ENCODE measurements at places on chromosomes 13 and 19.

DNA sequence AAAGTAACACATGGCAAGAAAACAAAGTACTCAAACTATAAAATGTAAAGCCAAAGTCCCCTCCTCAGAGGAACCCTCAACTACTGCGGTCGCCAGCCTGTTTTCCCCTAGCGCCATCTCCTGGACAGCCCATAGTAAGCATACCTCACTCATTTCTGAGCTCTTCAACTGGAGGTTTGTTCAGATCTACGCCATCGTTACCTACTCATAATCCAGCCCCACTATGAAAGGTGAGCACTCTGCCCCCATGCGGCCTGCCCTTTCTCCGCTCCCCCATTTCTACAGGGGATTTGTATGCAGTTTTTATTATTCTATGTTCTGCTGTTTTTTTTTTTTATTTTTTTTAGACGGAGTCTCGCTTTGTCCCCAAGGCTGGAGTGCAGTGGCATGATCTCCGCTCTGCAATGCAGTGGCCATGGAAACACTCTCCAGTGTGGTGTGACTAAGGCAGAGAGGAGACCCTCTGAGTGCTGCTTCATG, 26.2 kb downstream of the OPA3 start:
- DNase-seq, result peak; percentile 54

GRCh38 chr19:27974082-27974513, 1238.9 kb downstream of the UQCRFS1 start:
- peak; percentile 7 for DNase-seq

DNA sequence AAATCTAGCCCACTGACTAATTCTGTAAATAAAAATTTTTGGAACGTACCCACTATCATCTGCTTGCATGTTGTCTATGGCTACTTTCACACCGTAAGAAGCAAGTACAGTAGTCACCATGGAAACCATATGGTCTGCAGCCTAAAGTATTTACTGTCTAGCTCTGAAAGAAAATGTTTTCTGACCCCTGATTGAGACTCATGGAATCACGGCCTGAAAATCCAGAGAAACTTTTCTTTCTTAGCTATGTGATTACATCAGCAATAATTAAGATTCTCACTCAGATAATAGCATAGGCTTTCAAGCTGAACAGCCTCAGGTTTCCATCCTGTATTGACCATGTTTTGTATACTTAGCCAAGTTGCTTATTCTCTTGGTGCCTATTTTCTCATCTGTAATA, 264.6 kb downstream of the NHLRC3 start:
- no peak for DNase-seq

GRCh38 chr13:44299152-44299943, 74.3 kb upstream of the SERP2 start:
- DNase-seq, result peak; percentile 63

DNA sequence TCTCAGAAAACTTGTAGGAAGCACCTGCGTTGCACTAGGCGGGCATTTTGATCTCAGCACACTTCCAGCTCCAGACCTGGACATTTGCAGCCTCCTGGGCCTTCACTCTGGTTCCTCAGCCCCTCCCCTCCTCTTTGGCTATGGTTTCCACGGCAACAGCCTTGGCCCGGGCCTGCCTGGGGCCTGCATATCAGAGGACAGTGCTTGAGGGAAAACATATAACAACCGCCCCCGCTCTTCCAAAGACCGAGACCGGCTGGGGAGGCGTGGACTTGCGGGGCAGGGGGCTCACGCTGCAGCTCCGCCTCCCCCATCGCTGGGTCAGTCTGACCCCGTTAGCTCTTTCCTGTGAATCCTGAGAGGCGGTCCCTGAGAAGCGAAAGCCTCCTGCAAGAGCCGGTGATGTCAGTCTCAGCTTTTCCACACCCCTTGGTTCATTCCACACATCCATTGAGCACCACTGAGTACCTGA, 125.7 kb upstream of the PEG3 start:
- no peak for DNase-seq

DNA sequence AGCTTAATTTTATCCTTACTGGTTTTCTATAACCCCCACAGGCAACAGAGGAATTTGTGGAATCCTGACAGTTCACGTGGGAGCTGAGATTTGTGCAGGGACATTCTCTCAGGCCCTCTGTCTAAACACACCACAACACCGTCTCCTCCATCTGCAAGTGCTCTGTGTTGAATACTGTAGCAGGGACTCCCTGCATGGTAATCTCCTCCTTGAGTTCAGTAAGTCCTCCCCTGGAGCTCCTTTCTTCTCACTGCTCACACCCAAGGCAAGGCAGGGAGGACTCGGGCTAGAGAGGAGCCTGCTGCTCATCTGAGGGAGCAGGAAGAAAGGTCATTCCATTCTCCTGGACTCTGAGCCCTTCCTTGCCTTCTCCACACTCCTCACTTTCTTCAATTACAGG, 348.2 kb downstream of the KCTD12 start:
- no peak for DNase-seq

GRCh38 chr13:26587251-26587650, 29.8 kb downstream of the WASF3 start:
- no peak for DNase-seq

DNA sequence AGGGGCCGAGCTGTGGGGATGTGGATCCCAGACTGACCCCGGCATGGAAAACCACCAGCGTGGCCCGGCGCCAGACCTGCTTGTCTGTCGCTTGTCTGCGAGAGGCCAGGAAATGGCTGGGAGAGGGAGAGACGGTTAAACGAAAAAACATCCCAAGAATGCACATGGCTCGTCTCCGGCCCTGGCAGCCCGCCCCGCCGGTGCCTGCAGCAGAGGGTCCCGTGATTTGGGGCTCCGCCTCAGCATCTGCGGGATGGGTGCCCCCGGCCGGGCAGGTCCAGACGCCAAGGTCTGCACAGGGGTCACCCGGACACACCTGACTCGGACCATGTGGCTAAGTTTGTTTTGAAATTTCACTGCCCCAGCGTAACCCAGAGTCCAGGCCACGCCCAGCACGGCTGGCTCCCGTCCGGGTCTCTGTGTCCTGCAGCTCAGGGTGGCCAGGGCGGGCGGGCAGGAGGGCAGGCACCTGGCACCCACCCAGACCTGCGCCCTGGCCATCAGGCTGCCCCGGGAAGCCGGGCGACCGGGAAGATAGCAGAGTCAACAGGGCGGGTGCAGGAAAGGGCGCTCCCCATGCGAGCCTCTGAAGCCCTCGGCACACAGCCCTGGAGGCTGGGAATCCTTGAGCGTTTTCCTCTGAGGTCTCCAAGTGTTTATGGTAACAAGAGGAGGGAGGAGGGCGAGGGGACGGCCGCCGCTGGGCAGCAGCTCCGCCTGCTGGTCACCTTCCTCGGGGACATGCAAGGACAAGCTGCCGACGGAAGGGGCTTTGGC, 103.2 kb downstream of the GADD45B start:
- peak; percentile 92 for DNase-seq

DNA sequence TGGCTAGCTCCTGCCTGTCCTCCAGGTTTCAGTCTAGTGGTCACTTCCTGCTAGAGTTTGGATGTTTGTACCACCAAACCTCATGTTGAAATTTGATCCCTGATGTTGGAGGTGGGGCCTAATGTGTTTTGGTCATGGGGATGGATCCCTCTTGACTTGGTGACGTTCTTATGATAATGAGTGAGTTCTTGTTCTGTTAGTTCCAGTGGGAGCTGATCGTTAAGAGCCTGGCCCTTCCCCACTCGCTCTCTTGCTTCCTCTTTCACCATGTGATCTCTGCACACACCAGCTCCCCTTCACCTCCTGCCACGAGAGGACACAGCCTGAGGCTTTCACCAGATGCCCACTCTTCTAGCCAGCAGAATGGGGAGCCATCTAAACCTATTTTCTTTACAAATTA, 86.8 kb upstream of the SCEL start:
- no peak for DNase-seq

DNA sequence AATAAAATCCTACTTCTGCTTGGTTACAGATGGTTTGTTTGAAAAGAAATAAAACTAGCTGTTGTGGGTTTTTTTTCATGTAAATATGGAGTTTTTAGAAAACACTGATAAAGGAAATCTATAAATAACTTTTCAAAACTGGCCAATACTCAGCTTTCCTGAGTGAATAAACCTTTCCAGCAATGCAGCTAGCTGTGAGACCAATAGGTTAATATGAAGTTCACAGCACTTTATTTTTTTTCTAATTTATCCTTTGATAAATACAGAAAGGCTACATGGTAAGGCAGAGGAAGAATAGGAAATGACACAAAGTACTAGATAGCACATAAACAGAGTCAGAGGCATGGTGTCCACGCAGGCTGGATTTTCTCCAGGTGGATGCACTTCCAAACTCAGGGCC, 154.0 kb downstream of the COG6 start:
- DNase-seq, result no peak

DNA sequence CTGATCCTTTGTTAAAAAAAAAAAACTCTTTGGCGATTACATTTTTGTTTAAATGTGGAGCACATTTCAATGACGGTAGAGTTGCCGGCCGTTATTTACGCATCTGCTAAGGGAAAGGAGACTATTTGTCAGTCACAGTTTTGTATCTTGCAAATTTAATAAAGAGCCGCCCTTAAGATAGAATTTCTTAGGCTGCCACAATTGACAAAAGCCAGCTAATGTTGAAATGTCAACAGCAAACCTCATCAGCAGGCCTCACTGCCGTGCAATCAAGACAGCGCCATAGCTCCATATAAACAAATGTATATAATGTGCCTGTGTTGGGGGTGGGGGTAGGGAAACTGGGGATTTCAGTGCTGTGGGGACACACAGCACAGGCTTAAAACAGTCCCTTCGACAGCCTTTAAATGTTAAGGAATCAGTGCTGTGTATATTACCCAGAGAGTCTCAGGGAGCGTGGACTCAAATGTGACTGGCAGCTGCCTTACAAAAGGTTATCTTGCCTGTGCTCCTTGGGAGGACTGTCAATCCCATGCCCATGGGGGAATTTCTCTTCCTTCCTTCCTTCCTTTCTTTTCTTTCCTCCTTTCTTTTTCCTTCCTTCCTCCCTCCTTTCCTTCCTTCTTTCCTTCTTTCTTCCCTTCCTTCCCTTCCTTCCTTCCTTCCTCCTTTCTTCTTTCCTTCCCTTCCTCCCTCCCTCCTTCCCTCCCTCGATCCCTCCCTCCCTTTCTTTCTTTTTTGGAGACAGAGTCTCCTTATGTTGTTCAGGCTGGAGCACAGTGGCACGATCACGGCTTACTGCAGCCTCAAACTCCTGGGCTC, 108.0 kb downstream of the URI1 start:
- DNase-seq, result no peak

GRCh38 chr13:33691980-33692379, 126.0 kb upstream of the RFC3 start:
- DNase-seq, result no peak

DNA sequence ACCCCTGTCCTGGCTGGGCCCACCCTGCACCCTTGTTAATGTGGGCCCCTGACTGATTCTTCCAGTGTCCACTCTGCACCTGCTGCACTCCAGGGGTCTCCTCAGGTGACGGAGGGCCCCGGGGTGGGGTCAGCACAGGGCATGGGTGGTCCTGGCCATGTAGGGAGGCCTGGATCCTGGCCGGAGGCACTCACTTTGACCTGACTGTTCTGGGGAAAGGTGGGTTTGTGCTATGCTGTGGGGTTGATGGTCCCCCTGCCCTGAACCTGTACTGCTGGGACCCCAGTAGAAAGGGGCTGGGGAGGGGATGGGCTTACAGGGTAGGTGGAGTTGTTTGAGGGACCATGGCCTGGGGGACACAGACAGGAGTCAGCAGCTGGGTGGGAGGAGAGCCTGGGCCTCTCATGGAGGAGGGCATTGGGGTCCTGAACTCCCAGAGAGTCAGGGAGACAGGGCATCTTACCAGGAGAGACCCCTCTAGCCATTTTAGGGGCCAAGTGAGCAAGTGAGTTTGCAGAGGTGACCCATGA, 25.8 kb upstream of the CEACAM1 start:
- DNase-seq, result no peak

DNA sequence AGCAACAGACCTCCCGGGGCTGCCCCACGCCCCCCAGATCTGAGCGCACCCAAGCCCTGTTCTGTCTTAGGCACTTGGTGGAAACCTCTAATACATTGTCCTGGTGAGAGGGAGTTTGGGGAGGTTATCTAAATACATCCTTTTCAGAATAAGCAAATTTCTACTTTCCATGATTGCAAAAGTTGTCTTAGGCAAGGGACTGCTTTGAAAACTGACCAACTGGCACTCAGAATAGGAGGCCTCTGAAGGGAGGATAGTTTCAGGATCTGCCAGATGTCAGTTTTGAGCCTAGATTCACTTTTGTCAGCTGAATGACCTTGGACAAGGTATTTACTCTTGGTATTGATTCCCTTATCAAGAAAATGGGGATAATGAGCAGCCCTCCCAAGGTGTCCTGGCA, 11.8 kb downstream of the SERP2 start:
- DNase-seq, result no peak

GRCh38 chr13:87057807-87058520, 613.2 kb upstream of the SLITRK5 start:
- DNase-seq, result peak; percentile 56

GRCh38 chr19:41344162-41344561, 9.6 kb downstream of the TGFB1 start:
- no peak for DNase-seq

DNA sequence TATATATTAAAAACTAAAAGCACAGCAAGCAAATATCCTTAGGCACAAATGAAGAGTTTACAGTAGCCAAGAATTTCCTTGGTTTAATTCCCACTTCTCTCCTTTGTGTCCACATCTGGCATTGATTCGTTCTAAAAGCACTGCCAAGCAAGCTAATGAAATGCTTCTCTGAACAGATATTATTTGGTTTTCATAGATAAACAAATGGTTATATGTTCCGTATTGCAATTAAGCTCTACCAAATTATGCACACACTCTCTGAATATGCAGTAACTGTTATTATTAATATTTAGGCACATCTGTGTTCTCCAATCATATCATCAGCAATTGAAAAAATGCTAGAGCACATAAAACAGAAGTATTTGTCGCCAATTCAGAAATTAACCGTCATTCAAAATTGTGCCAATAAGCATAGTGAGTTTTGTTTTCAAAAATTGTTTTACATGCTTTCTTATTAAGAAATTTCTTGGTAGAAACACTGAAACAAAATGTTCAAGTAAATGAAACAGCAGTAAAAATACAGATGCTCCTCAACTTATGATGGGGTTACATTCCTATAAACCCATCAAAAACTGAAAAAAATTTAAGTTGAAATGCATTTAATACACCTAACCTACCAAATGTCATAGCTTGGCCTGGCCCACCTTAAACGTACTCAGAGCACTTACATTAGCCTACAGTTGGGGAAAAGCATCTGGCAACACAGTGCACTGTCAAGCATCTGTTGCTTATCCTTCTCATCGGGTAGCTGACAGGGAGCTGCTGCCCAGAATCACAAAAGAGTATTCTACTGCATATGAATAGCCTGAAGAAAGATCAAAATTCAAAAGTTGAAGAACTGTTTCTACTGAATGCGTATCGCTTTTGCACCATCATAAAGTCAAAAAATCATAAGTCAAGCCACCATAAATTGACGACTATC, 2134.7 kb downstream of the PCDH9 start:
- no peak for DNase-seq

GRCh38 chr13:110119935-110120905, 186.7 kb downstream of the COL4A1 start:
- DNase-seq, result peak; percentile 72
